ENCODE measurements at places on chromosomes 2 and 18.

DNA sequence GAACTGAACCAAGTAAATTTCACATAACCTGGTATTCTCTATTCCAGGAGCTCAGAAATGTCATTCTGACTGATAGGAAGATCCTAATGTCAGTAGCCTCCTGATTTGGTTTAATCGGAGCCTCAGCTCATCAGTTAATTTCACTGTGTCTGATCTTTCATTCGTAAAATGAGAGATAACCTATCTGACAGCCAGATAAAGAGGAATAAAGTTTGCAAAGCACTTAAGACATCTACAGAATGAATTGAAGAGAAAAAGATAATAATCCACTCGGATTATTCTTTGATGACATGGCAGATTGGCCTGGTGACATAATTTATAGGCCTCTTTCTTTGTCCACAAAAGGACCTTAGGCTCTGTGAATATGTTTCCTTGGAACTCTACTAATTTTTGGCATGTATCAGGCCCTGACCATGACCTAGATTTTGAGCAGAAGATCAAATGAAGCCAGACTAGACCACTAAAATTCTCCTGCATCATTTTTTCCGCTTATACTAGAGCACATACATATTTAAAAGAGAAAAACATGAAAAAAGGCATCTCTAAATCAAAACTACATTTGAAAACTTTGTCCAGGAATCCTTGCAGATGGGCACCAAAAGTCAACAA is 312.4 kb downstream of the MTX2 start:
- no peak for DNase-seq

DNA sequence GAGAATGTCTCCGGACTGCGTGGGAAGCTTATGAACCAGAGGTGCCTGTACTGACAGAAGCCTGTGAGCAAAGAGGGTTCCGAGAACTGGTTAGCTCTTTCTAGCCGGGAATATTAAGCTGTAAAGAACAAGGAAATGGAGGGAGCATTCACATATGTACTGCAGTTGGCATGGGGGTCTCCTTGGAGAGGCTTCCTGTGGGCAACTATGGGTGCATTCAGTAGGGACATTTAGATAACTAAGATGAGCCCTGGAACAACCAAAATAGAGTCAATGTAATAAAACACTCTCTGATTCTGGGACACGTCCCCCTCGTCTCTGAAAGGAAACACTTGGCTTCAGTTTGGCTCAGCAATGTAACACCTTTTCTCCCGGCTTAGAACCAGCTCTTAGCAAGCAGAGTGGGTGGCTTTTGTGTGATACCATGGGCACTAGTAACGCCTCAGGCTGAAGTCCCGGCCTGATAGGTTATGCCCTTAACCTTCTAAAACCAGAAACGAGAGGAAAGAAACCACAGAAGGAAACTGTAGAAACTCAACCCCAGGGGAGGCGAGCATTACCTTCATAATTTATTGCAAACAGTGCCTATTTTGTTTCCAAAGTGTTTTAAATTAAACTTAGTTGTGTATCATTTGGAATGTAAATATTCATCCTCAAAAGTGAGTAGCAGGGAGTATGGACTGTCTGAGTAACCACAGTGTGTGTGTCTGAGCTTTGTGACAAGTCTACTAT is 48.8 kb upstream of the LPIN2 start:
- DNase-seq, result no peak

GRCh38 chr18:22026889-22027288 is 142.5 kb upstream of the GATA6 start:
- DNase-seq, result no peak

GRCh38 chr2:39998617-39999016 is 219.6 kb upstream of the THUMPD2 start:
- no peak for DNase-seq

GRCh38 chr2:45699032-45699658 is 47.7 kb downstream of the PRKCE start:
- peak; percentile 41 for DNase-seq
